Panc1 (cell line): ENCODE measurements at places on chromosomes 12 and 14.

- no peak for DNase-seq
Observed at GRCh38 chr12:108693751-108694150, 37.6 kb downstream of the CORO1C start.

- no peak for DNase-seq
Observed at GRCh38 chr14:54087376-54087775, 130.8 kb upstream of the BMP4 start.

DNA sequence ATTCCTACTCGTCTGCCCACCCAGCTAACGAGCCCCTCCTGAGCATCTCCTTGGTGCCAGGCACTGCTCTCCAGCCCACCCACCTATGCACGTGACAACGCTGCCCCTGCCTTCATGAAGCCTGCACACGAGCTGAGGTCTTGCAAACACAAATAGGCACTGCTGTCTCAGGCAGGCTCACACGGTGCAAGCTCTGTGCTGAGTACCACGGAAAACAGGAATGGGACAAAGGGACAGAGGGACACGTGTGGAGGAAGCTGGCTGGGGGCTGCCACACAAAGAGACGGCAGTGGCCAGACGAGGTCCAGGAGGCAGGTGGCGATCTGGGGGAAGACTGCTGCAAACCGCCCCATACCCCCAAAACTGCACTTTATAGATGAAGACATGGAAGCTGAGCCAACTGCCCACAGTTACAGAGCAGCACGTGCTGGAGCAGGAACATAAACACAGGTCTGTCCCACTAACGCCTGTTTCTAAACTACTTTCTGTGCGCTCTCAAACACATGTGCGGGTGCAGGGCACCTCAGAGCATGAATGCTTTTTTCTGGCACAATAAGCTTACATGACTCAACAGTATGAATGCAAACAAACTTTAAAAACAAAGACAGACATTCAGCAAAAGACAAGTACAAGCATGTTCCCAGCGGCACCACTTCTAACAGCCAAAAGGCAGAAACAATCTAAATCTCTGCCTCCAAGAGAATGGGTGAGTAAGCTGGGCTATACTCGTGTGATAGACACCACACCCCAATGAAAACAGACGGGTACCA, 64.5 kb downstream of the AMN start:
- no peak for DNase-seq

GRCh38 chr12:100229036-100229635, 28.5 kb downstream of the ACTR6 start:
- peak; percentile 7 for DNase-seq

DNA sequence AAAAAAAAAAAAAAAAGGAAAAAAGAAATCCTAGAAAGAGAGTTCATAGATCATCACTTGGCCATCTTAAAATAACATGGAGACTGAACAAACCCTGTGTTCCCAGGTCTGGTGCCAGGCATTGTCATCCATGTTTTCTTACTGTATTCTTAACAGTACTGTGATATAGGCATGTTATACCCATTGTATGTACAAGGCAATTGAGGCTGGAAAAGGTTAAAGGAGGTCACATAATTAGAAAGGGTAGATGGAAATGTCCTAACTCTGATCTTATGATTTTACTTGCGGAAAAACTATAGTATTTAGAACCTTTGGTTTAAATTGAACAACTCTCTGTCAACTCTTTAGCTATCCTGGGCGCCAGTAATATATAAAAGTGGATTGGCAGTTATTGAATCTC, 478.2 kb upstream of the RGS6 start:
- DNase-seq, result no peak

DNA sequence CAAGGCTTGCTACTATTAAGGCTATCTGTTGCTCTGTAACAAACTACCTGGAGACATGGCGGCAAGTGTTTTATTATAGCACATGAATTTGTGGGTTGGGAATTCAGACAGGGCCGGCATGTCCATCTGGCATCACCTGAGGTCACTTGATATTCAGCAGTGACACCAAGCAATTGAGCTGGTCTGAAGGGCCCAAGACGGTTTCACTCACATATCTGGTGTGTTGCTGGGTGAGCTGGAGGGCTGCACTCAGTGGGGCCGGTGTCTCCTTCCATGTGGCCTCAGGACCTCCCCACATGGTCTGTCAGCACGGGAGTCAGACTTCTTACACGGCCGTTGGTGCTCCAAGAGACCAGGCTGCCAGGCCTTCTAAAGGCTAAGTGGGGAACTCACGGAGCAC, 52.4 kb upstream of the SCN8A start:
- no peak for DNase-seq

DNA sequence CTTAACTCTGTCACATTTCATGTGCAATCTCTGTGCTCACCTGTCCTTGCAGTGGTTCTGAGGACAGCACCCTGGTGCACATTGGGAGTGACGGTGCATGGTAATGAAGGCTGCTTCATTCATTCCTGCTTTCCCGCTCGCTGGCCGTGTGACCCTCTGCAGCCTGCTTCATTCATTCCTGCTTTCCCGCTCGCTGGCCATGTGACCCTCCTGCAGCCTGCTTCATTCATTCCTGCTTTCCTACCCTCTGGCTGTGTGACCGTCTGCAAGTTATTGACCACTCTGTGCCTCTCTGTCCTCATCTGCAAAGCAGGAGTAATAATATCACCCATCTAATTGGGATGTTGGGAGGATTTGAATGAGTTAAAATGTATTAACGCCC, 189.1 kb upstream of the TMEM132C start:
- DNase-seq, result no peak

DNA sequence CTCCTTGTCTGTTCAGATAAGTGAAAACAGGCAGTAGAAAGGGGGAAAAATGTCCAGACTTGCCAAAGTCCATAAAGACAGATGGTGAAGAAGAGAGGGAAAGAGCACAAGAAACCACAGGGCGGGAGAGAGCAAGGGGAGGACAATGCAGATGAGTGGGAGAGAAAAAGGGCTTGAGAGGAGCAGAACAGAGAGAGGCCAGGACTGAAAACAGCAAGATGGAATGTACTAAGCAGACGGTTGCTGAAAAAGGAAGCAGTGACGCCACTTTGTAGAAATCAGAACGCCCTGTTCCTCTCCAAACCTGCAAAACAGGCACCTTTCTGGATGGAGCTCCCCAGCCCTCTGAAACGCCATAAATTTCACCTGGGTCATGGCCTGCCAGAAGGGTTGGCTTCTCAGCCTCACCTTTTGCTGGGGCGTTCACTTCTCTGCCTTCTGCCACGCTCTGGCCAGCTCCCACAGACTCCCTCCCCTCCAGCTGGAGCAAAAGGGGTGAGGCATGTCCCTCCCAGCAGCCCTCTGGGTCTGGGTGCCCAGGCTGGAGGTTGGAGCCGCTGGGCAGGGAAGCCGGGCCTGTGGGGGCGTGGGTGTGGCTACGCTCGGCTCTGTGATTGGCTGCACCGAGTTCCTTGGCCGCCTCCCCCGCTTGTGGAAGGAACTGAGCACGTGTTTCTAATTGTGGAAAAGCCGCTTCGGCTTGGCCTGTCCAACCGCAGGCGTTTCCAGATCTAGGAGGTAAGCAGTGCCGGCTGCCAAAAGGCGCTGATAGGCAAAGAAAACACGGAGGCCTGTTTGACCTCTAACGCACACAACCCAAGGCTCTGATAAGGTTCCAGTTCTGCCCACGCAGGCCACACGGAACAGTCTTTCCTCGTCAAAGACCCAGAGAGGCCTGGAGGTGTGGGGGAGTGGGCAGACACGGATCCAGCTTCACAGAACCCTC, 29.3 kb downstream of the SLC7A8 start:
- no peak for DNase-seq

DNA sequence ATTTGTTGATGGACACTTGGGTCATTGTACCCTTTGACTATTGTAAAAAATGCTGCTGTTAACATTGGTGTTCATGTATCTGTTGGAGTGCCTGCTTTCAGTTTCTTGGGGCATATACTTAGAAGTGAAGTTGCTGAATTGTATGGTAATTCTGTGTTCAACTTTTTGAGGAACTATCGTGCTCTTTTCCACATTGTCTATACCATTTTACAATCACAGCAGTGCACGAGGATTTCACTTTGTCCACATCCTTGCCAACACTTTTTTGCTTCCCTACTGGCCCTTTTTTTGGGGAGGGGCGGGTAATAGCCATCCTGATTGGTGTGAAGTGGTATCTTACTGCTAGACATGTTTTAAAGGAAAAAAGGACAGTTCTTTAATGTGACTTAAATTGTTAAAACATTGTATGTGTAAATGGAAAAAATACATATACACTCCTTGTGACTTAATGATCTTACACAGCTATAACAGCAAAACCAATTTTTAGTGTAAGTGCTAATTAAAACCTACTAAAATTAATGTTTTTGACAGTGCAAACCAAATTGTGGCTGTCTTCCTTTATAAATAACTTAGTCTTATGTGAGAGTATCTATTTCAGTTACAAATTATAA, 52.7 kb downstream of the WNK1 start:
- DNase-seq, result no peak

DNA sequence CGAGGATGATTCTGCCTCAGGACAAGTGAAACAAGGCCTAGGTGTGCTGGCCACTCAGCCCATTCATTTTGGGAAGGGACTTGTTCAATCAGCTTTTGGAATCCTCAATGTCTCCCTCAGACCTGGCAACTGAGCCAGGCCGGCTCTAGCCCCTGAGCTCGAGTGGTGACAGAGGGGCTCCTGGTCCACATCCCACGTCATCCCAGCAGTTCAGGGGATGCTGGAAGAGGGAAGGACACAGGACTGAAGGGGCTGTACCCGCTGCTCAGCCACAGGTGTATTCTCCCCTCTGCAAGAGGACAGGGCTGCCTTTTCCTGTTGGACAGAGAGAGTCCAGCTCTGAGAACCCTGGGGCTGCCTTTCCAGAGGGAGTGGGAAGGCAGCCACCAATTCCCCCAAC, 244.6 kb upstream of the SFSWAP start:
- DNase-seq, result no peak

DNA sequence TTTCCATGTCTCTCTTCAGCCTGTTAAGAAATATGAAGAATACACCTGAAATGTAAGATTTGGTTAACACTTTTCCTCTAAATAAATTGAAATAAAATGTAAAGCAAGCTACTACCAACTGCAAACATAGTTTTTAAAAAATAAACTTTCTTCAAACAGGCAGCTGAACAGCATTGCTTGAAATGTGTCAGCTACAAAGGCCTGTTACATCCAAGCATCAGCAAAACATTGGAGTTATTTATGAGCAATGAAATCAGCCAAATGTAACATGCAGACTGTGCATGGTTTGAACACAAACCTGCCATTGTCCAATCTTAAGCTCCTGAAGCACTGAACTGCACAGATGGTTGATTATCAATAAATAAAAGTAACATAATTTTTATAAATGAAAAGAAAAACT, 291.3 kb downstream of the ACSS3 start:
- DNase-seq, result no peak

GRCh38 chr14:81315341-81315740, 84.8 kb downstream of the STON2 start:
- no peak for DNase-seq

DNA sequence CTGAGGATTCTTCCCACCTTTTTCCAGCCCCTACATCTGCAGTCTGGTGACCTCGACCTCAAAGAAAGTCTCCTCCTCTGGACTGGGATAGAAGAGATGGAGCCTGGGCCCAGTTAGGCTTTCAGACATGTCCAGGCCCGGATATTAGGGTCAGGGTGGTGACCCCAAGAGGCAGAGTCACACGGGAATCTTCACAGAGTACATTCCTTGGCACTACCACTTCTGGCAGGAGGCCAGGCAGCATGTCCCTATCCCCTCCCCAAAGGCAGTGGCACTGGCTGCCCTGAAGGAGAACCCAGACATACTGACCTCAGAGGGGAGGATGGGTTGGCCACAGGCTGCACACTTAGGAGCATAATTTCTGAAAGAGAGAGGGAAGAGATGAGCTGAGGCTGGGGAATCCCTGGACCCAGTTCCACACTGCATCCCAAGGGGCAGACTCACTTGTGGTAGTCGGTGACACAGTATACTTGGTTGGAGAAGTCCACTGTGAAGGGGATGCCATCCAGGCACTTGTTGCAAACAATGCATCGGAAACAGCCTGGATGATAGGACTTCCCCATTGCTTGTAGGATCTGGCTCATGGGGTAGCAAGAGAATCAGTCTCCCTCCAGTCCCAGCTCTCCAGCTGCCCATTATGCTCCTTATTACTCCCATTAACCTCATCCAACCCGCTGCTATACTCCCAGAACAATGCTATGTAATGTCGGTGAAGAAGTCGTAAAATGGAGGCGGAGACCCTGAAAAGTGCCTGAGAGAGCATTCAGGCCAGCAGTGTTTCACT, 7.6 kb downstream of the AJUBA start:
- no peak for DNase-seq

GRCh38 chr14:86596024-86596423, 1066.1 kb downstream of the FLRT2 start:
- no peak for DNase-seq

DNA sequence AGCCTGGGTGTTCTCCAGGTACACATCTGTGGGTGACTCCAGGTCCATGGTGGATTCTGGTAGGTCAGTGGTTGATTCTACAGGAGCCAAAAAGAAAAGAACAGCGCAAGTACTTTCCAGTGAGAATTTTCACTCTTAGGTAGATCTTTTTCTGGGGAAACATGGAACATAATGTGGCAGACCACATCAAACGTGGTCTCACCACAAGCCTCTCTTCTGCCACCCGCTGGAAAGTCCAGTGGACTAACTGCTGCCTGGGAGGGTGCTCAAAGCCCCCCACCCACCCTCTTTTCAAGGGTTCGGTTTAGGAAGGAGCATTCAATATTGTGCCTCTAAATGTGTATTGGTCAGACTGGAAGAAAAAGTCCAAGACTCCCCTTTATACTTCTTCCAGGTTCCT, 36.1 kb upstream of the PRB2 start:
- no peak for DNase-seq

GRCh38 chr12:103821773-103822172, 19.3 kb downstream of the NT5DC3 start:
- DNase-seq, result no peak
